ENCODE measurements at places on chromosomes 6 and 20.

- no peak for DNase-seq
Measured at GRCh38 chr6:138307816-138308730, 69.6 kb upstream of the SMIM28 start.

GRCh38 chr6:79257381-79258205, 23.1 kb upstream of the HMGN3 start:
- no peak for DNase-seq

- DNase-seq, result no peak
Measured at GRCh38 chr6:113847447-113847846, 9.7 kb upstream of the MARCKS start.

GRCh38 chr20:40462566-40462965, 226.5 kb downstream of the MAFB start:
- DNase-seq, result no peak

GRCh38 chr20:9323622-9324021, 190.8 kb upstream of the LAMP5 start:
- DNase-seq, result no peak

DNA sequence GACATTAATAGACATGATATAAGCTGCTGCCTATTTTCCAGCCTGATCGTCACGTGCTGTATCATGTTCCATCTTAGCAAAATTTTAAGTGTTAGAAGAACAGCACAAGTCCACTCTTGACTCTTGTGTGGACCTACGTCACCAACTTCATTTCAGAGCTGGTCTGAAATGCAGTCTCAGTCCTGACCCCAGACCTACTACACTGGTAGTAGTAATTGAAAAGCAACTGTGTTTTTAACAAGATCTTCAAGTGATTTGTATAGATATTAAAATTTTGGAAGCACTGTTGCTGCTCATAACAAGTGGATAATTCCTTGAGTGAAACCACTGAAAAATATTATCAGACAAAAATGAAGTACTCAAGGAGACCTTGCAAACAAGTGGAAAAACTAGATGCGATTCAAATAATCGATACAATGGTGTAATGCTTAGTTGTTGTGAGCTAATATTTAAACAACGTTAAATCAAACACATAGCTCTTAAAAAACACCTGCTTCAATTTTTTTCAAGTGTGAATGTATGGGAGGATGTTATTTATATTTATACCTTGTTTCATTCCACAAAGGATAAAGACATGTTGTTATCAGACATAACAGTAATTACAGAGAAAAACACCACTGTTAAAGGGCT, 110.9 kb upstream of the JAG1 start:
- no peak for DNase-seq

DNA sequence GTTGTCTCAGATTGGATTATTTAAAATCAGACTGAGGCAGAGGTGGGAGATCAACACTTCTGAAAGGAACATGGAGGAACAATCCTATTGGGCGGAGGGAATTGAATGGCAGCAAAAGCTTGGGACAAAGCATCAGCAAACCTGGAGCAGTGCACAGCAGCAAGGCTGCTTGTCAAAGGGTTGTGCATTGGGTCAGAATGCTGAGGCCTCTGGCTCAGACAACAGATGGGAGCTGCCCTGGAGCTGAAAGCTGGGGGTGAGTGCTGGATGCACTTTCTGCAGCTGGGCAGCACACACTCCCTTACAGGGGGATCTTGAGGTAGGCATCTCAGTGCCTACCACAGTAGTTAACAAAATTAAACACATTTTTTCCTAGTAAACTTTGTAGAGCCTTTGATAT, 634.4 kb upstream of the MMS22L start:
- DNase-seq, result no peak

DNA sequence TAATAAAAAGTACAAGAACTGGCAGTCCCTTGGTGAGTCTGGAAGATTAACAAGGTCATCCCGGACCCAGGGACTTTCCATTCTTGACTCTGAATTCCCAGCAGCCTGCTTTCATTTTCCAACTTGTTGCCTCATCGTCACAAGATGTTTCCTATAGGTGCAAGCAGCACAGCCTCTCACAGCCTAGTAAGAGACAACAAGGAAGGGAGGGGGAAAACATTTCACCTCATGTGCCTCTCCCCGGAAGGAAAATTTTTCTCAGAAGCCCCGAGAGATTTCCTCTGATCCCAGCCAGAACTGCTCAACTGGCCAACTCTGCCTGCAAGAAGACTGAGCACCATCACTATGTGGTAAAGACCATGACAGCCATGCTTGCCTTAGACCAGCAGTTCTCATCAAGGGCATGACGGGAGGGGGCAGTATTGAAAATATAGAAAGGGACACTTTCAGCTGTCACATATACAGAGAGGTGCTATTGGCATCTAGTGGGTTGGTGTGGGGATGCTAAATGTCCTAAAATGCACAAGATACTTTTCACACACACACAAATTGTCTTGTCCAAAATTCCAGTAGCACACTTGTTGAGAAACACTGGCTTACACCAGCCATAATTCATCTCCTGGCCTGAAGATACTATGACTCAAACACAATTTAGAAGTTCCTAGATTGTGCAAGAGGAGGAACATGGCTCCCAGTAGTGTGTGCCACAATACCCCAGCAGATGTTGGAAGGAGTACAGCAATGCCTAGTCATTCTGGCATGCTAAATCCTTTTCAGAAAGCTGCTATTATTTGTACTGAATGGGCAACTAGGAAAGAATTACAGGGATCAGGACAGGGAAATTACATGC, 10.8 kb upstream of the WTAP start:
- no peak for DNase-seq

- DNase-seq, result no peak
Measured at GRCh38 chr6:41332241-41332640, 3.2 kb upstream of the NCR2 start.

GRCh38 chr6:13488896-13489237, 1.5 kb upstream of the GFOD1 start:
- no peak for DNase-seq

- no peak for DNase-seq
Measured at GRCh38 chr6:125173341-125174095, 19.9 kb downstream of the TPD52L1 start.

DNA sequence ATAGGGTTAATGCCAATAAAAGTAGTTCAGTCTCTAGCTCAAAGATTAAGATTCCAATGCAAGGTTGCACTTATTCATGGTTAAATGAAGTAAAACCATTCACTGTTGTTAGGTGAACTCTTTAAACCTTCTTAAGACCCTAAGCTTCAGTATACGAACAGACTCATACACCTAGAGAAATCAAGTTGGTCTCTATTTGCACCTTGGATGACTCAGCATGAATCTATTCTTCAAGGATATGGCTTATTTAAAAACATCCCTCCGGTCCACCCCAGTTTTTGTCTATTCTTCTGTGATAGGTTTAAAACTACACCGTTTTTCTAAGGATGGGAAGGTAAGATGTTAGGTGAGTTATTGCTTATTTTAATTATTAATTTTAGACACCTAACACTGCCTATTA, 932 bp upstream of the TAAR9 start:
- no peak for DNase-seq

DNA sequence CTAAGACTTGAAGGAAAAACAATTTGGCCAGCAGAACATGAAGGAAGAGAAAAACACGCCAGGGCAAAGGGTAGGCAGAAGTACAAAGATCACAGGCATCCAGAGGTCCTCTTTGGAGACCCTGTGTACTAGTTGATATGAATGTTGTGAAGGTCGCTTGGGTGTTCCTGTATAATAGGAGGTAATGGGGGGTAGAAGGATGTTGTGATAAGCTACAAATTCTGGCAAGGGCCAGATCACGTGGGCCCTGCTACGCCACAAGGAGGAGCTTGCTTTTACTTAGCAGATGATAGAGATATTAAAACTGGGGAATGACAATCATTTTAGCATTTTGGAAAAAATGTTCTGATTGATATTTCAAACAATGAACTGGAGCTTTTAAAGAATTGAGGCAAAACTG, 878 bp upstream of the HLA-DMA start:
- no peak for DNase-seq

DNA sequence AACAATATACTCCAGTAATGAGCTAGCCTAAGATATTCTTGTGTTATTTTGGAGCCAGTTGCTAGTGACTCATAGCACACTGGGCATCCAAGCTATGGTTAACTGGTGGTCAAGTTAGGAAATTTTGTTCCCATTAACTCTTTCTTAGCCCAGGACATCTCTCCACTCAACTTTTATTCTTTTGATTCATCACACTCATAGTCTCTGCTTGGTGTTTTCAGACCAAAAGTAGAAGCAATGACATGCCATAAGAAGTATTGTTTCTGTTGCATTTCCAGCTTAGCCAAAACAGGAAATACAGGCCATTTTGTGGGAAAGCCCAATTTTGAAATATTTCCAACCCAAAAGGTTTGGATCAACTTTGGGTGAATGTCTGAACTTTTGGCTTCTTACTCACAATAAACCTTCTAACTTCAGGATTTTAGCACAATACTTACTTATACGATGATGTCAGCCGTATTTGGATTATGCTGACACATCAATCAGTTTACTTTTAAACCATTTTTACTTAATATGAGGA, 31.6 kb upstream of the CCN2 start:
- no peak for DNase-seq

GRCh38 chr6:32405656-32406055, 1.3 kb downstream of the BTNL2 start:
- DNase-seq, result no peak

DNA sequence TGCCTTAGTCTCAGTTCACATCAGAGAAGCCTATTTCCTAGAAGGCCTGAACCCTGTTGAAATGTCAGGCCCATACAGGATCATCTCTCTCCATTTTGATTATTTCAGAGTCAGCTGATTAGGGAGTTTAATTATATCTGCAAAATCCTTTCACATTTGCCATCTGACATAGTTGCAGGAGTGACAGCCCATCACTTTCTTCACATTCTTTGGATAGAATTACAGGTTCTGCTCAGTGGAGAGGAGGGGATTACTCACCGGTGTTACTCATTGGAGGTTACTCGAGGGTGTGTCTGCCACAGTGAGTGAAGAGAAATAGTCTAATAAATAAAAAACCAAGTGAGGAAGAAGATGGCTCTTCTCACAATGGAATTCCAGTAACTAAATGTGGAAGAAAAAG, 216.8 kb downstream of the TMEM242 start:
- no peak for DNase-seq

DNA sequence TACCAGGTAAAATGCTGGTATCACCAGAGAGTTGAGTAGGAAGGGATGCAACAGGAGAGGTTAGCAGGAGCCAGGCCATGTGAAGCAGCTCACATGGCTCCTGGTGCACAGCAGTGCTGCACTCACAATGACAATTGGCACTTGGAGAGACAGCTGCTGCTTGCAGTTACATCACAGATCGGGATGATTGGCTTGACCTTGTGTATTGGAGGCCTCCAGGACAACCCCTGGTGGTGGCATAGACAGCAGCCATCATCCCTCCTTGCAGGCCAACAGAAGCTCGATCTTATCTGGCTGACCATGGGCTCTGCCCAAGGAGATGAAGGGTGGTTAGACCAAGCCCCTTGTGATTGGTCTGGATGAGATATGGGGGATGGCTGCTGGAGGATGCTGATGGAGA, 73.0 kb downstream of the EYA2 start:
- no peak for DNase-seq

DNA sequence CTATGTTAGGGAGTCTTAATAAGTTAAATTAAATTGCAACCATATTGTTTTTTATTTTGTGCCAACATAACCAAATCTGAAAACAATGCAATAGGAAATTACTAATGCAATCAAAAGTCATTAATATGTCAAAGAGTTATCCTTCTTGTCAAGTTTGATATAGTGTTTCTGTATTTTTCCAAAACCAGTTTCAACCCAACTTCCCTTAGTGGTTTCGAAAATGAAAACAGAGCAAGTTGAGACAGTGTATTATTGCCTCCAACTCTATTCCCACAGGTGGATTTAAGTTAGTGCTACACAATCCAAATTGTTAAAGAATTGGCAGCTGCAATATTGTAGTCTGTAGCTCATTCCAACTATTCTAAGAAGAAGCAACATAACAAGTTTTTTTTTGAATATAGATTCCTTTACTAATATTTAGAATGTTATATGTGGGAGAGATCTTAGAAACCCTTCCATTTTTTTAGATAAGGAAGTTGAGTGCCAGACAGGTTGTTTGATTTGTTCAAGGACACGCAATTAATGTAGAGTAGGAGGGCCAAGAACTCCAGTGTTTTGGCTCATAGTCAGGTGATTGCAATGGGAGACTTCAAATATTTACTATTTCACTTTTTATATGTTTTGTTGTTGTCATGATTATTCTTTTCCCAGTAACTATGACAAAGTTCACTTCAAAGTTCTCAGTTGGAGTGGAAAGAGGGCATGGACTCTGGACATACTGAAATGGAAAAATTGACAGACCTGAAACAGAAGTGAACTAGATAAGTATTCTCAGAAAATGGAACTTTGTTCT, 282.4 kb upstream of the HSF2 start:
- peak; percentile 28 for DNase-seq

- DNase-seq, result no peak
Measured at GRCh38 chr6:14476793-14477531, 359.4 kb downstream of the CD83 start.

DNA sequence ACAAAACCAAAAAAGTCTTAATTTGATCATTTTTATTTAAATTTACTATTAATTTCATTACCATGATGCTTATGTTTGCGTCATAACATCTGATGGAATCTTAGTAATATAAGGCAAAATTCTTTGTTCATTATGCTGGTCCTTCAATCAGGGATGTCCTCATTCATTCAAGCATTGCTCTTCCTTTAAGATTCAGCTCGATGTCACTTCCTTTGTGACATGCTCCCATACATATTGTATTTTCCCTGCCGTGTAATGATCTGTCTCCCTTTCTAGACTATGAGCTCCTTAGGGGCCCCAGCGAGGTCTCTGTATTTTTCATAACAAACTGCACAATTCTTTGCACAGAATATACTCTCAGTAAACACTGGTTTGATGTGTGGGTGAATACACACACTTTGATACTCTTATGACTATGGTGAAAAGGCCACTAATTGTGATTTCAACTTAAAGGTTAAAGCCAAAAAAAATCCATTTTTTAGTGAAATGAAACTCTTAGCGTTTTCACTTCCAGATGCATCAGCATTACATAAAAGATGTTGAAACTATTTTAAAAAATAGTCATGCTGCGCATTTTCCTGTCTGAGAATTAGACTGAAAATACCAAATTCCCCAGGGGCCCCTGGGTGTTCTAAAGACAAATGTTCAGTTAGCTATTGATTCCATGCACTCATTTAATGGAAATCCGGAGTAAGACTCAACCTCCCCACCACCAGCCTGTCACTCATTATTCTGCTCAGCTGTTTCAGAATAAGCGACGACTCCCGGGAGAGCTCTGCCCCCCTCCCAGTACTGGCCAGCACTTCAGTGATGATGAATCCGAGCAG, 169.7 kb downstream of the ATXN1 start:
- DNase-seq, result no peak

GRCh38 chr6:116369964-116370759, 585 bp upstream of the DSE start:
- DNase-seq, result no peak

GRCh38 chr6:141675957-141676356, 456.8 kb upstream of the GJE1 start:
- DNase-seq, result no peak

DNA sequence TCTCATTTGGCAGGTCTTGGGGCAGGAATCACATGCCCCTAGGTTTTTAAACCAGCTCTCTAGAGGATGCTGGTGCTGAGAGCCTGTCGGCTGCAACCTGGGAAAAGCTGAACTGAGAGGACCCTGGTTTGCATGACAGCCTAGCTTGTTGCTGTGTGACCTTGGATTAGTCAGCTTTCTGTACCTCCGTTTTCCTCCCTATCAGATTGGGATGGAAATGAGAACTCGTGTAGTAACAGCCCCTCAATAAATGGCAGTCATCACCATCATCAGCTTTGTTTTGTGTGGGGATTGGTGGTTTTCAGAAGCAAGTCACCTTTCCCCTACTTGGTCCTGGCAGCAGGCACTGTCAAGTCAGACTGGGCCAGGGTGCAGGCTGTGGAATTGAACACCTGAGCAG, 75.2 kb upstream of the MYL9 start:
- no peak for DNase-seq

Measured in left lung (tissue), 14 donors.